ENCODE measurements at places on chromosomes 16 and 17. TPM values are rescaled to one million over a fixed set of nuclear protein-coding genes. Genes with fewer than 3 reads are reported as not detected.

CYB5B gene
- 43.5 TPM for total RNA-seq

HOXB6 gene
- total RNA-seq = not detected

TP53TG3C gene
- total RNA-seq = not detected

ATAD5 gene
- 8.5 TPM for total RNA-seq

PRSS21 gene
- not detected for total RNA-seq

RAB26 gene
- total RNA-seq = 6.1 TPM

NDUFB10 gene
- total RNA-seq = 71.7 TPM

ETV4 gene
- 1.1 TPM for total RNA-seq

UTS2R gene
- total RNA-seq = 3.2 TPM

BCL6B gene
- total RNA-seq = 5.4 TPM

SPATA22 gene
- 1.8 TPM for total RNA-seq

TLCD3B gene
- total RNA-seq = 39.7 TPM

SAMD14 gene
- 14.2 TPM for total RNA-seq

CLN3 gene
- 17.1 TPM for total RNA-seq

RPH3AL gene
- total RNA-seq = 7.3 TPM

TSC2 gene
- total RNA-seq = 103 TPM

CCL8 gene
- 0.33 TPM for total RNA-seq

RNF167 gene
- 35.5 TPM for total RNA-seq

VAC14 gene
- 27.9 TPM for total RNA-seq

PRSS33 gene
- total RNA-seq = 2.9 TPM

ZNF469 gene
- total RNA-seq = 11.7 TPM

MGAT5B gene
- 9.8 TPM for total RNA-seq

FA2H gene
- 0.38 TPM for total RNA-seq

ENPP7 gene
- total RNA-seq = not detected

RHBDF2 gene
- total RNA-seq = 9.1 TPM

ABCA8 gene
- 66.8 TPM for total RNA-seq

FN3K gene
- 19.8 TPM for total RNA-seq

SLC16A5 gene
- 8.0 TPM for total RNA-seq

TBC1D3E gene
- total RNA-seq = not detected

ABCA10 gene
- 10.1 TPM for total RNA-seq

C17orf78 gene
- total RNA-seq = not detected

IL17C gene
- total RNA-seq = not detected

CCDC92B gene
- total RNA-seq = 2.5 TPM

CA4 gene
- total RNA-seq = 10.4 TPM

SENP3 gene
- 54.2 TPM for total RNA-seq

ADAP2 gene
- total RNA-seq = 5.5 TPM

WNT9B gene
- total RNA-seq = 0.16 TPM

OR2C1 gene
- 0.99 TPM for total RNA-seq

TBC1D3D gene
- 5.3 TPM for total RNA-seq

RDM1 gene
- 0.99 TPM for total RNA-seq

SDR42E1 gene
- total RNA-seq = 3.1 TPM

HBA1 gene
- total RNA-seq = 1,075 TPM

NAGS gene
- 0.88 TPM for total RNA-seq

TERB1 gene
- total RNA-seq = not detected

C16orf86 gene
- 4.7 TPM for total RNA-seq

ESRP2 gene
- total RNA-seq = 4.6 TPM

RSPRY1 gene
- 94.4 TPM for total RNA-seq

PRM1 gene
- not detected for total RNA-seq

PRR14 gene
- total RNA-seq = 26.1 TPM

CD300LG gene
- total RNA-seq = 0.38 TPM

ACAP1 gene
- total RNA-seq = 6.2 TPM

GPR139 gene
- 0.38 TPM for total RNA-seq

METTL16 gene
- 87.0 TPM for total RNA-seq

EIF3CL gene
- total RNA-seq = 65.0 TPM

CSF3 gene
- total RNA-seq = not detected

FBXW10 gene
- 0.38 TPM for total RNA-seq

KRTAP2-2 gene
- total RNA-seq = not detected

IL4R gene
- total RNA-seq = 18.9 TPM

Measured in camera-type eye (tissue), 1 donor.